ENCODE measurements at places on chromosomes 13 and 19.

GRCh38 chr13:111491021-111491420 lies 170.6 kb downstream of the TEX29 start:
- no peak for DNase-seq

DNA sequence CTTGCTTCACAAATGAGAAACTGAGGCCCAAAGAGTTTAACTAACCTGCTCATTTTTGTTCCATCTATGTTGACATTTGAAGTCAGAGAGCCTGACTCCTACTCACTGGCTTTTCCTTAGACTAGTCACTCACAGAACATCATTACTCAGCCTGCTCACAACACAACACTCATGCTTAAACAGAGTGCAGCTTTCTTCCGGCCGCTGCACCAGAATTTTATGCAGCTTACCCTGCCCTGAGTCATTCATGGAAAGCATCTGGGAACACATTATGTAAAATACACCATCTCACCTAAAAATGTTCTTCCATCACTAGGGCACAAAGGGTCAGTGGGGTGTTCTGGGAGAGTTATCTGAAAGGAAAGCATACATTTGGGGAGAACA lies 303.4 kb downstream of the SPRY2 start:
- DNase-seq = no peak

- no peak for DNase-seq
These were observed 1235.2 kb upstream of the SLC10A2 start for GRCh38 chr13:104301171-104301975.

DNA sequence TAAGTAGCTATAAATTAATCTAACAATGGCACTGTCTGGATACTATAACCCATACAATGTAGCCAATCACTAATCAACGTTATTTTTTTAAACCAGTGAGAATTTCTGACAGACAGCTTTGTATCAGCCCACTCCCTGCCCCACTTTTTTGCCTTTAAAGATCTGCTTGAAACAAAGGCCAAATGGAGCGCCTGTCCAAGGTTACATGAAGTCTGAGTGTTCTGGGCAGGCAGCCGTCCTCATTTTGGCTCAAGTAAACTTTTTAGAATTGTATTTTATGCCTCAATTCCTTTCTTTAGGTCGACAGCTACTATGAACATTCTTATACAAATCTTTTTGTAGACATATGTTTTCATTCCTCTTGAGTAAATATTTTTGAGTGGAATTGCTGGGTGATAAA lies 6.2 kb downstream of the IFT88 start:
- no peak for DNase-seq

- no peak for DNase-seq
These were observed 784.0 kb upstream of the PRR20A start for GRCh38 chr13:56356690-56357089.

DNA sequence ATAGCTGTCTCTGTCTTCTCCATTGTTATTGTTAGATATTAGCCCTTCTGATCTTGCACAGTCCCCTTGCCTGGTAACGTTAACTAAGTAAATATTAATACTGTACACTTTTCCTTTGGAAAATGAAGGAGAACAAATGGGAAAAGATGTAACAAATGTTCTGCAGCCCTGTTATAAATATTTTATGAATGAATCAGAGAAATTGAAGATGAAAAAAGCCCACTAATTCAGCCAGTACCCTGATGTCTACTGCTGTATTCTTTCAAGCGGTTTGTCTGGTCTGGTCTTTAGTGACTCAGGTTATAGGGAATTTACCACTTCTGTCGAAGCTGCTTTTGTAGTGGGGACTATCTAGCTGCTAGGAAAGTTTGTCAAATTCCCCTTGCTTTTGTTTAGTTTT lies 121.0 kb downstream of the COG6 start:
- DNase-seq = no peak

DNA sequence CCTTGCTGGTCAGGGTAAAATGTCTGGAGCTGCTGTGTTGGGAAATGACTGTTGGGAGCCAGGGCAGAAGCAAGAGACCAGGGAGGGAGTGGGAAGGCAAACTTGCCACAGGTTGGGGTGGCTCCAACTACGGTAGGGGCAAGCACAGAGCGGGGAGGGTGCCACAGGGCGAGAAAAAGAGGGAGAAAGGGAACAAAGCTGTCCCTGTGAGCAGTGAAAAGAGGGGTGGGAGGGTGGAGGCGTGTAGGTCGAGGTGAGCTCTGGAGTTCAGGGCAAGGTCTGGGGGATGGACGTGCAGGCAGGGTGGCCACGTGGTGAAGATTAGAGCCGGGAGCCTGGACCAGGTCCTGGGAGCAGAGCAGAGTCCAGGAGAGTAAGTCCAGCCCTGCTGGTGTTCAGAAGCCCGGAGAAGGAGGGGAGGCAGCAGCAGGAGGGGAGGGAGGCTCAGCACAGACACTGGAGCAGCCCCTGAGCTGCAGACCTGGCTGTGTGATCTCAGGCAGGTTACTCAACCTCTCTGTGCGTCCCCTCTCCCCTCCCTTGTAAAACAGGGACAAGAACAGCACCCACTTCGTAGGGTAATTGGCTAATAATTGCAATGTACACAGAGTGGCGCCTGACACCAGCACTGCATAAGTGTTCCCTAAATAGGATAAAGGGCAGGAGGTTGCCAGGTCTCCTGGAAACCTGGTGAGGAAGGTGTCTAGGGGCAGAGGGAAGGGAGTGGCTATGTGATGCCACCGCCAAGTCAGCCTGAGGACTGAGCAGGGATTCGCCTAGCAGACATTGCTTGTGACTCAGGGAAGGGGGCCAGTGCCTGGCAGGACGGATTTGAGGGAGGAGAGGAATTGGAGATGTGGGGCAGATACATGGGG lies 3.2 kb upstream of the POLR2E start:
- no peak for DNase-seq

DNA sequence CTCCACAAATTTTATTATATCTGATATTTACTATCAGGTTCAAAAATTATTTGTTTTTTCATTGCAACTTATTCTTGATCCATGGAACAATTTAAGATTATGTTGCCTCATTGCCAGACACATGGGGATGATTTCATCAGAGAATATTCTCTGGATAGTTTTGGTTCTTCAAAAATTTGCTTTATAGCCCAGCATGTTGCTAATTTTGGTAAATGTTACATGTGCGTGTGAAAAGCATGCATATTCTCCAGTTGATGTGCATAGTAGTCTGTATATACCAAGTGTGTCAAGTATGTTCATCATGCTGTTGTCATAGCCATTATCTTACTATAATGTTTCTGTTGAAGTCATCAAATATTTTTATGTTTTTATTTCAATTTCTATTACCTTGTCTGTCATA lies 122.3 kb downstream of the RFC3 start:
- no peak for DNase-seq

Measured in AML-193 (cell line).